ENCODE measurements at places on chromosomes 11 and 22.

- DNase-seq, result no peak
Observed at GRCh38 chr22:44441401-44442185, 56.4 kb downstream of the RTL6 start.

DNA sequence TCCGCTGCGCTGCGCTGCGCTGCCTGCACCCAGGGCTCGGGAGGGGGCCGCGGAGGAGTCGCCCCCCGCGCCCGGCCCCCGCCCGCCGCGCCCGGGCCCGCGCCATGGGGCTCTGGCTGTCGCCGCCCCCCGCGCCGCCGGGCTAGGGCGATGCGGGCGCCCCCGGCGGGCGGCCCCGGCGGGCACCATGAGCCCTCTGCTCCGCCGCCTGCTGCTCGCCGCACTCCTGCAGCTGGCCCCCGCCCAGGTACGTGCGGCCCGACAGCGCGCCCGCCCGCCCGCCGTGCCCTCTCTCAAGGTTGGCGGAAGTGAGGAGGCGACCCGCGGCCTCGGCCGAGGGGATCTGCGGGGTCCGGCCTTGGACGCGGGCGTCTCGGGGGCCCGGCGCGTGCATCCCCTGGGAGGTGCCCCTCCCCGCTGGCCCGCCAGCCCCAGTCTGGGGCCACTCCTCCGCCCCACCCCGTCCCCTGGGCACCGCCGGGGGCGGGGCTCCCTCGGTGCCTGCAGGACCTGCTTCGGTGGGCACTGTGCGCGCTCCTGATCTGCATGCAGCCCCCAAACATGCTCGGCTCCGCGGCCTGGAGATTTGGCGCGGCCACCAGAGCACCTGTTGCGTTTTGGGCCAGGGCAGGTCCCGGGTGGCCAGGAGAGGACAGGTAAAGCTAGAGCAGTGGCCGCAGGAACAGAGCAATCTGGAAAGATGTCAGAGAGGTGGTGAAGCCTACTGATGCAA, 429 bp downstream of the VEGFB start:
- no peak for DNase-seq

DNA sequence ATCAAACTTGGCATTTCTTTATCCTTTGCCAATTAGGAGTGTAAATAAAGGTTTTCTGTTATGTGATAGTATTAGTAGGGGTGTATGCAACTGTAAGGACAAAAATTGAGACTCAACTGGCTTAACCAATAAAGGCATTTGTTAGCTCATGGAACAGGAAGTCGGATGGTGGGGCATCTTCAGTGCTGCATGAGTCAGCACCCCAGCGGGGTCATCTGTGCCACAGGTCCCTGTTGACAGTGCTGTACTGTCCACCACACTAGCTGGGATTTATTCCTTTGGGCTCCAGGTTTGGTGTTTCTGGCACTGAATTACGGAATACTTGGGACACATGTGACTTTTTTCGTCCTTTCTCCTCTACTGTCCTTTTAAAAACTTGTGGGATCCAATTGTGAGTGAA, 86.0 kb downstream of the PPP6R3 start:
- DNase-seq, result no peak

DNA sequence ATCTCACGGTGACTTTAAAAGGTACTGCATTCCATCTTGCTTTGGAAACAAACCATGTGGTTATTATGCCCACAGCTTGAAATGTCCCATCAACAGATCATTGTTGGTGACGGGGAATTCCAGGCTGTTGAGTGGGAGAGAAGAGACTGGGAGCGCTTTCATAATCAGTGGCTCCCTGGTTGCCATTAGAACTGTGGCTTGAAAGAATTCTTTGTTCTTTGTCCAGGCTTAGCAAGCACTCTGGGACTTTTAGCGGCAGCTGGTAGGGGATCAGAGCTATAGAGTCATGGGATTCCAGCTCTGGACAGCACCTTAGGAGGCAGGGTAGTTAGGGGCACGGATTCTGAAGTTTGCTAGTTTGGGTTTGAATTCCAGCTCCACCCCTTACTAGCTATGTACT, 22.0 kb downstream of the MMP20 start:
- DNase-seq, result no peak

DNA sequence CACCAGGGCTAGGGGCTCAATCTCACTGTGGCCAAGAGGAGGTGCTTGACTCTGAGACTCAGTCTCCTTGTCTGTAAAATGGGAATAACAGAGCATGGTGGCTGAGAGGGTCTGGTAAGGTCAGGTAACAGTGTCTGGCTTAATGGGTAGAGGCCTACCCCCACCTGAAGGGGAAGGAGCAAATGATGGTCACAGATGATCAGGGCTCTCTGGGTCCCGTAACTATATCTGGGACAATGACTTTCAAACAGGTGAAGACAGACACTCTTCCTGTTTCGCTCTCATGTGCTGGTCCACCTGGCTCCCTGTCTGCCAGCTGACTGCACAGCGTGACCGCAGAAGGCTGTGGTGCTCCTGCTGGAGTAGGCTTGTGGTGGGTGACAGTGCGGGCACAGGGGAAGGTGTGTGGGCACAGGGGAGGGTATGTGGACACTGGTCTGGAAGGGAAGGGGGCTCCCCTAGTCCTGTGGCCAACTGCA, 4.0 kb downstream of the A4GALT start:
- DNase-seq, result peak; percentile 59

- no peak for DNase-seq
Observed at GRCh38 chr11:90221803-90222458, 918 bp downstream of the CHORDC1 start.

DNA sequence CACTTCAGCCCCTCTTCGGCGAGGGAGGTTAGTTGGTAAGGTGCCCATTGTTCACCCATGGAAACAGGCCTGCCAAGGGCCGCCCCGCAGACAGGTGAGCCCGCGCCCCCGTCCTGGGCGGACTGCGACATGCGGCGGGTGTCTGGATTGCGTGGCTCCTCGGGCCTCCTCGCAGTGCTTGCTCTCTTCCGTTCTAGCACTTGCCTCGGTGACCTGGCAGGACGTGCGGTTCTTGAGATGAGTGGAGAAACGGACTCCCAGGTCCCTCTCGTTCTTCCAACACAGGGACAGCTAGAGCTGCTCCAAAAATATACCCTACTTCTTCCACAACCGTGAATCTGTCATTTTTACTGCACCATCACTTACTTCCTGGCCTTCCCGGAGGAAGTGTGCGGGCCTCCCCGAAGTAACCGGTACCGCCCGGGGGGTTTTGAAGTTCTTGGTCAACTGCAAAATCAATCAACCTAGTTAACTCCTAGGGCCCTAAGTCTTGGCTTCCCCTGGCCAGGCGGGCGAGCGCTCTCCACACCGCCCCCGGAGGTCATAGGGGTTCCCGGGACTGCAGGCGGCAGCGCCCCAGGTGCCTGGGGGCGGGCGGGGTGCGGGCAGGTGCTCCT, 745 bp upstream of the ZBTB44 start:
- DNase-seq, result peak; percentile 49

DNA sequence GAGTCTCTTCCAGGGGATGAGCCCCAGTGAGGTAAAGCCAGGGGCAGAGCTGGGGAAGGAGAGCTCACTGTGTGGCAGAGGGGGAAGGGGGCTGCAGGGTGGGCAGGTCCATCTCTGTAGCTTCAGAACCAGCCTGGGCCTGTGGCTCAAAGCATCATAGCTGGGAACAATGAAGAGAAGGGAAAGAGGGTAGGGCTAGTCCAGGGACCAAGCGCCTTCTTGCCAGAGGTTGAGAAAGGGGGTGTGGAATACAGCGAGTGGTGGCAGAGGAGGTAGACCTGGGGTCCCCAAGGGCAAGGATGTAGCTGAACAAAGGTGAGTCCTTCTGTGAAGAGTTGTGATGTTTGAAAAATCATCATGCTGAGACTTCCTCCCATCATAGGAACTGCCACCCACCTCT, 1.2 kb upstream of the PLA2G3 start:
- DNase-seq, result no peak

DNA sequence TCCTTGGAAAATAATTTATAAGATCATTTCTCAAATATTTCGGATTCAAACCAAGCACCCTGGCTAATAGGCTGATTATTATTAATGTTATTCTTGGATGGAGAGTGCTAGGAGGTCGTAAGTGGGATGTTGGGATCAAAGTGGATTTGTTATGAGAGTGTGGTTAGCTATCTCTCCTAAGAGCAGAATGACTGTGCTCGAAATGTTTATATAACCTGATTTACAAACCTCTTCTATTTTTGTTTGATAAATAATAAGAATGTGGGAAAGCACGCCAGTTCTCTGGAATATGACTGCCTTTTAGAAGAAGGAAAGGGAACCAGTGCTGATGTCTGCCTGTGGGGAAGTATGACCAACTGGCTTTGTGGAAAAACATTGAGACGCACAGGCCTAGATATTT, 527.5 kb downstream of the NTM start:
- no peak for DNase-seq
